ENCODE measurements at places on chromosomes 11 and 22. TPM values are rescaled to one million over a fixed set of nuclear protein-coding genes. Genes with fewer than 3 reads are reported as not detected.

SLC15A3 gene
- 2.0 TPM for total RNA-seq

PACSIN3 gene
- 14.5 TPM for total RNA-seq

LRRC4C gene
- total RNA-seq, result not detected

MTA2 gene
- total RNA-seq, result 230 TPM

SCO2 gene
- total RNA-seq, result 14.8 TPM

RIMBP3C gene
- total RNA-seq, result 0.34 TPM

MAP6 gene
- 0.54 TPM for total RNA-seq

OMP gene
- not detected for total RNA-seq

LRRC74B gene
- not detected for total RNA-seq

GRCh38 chr11:125418396-125418795 lies 77.7 kb downstream of the FEZ1 start:
- DNase-seq, result no peak
- H3K27me3 ChIP-seq, result no peaks in the 10 kb centered on the region
- H3K36me3 ChIP-seq, result no peaks in the 10 kb centered on the region
- H3K27ac ChIP-seq, result no peak overlapping the region
- H3K4me1 ChIP-seq, result no peaks in the 10 kb centered on the region

DNA sequence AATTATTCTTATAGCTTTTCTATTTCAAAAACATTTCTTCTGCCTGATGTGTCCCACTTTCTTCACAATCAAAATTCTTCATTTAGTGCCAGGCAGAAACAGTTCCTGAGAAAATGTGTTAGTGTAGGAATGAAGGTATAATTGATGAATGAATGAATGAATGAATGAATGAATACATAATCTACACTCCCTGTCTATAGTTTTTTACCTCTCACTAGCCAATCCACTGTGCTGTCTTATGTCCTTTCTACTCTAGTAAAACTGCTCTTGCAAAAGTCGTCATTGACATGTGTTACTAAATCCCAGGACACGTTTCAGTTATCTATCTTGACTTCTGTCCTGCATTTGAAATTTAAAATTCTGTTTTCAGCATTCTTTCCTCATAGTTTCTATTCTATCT lies 42.9 kb downstream of the CHORDC1 start:
- H3K4me1 ChIP-seq, result no peaks in the 10 kb centered on the region
- no peak overlapping the region for H3K27ac ChIP-seq
- H3K4me3 ChIP-seq, result no peak overlapping the region
- H3K36me3 ChIP-seq, result no peaks in the 10 kb centered on the region
- peaks cover 9% of the 10 kb centered on the region for H3K27me3 ChIP-seq

DNA sequence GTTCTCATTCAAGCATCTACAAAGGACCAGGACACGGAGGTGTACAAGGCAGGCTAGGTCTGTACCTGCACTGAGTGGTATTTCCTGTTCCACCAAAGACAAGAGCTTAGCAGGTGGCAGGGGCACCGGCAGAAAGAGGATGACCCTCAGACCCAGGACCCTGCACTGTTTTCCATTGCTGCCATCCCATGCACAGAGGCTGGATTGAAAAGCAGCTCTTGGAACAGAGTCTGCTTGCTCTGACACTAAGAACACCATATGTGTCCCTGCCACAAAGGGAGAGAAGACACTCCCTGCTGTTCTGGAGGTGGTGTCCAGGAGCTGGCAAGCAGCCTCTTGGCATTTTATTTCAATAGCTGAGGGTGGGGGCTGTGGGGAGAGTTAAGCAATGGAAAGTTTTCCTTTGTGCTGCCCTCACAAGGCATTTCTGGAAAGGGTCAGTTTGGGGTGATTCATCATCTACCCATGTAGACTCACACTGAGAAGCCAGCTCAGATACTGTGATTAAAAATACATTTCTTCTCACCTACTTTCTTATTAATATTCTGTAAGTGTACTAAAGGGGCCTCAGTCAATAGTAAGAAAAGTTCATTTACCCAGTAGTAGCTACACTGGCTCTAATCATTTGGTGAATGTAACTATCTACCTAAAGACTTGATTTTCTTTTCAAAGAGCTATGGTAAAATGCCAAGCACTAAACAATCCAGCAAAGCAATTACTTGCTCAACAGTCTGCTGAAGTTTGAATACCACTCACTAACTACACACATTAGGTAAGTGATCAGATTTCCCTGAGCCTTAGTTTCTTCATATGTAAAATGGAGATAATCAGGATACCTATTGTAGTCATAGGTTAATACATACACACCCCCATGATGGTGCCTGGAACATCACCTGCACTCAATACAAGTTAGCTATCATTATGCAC lies 55.2 kb downstream of the SLC1A2 start:
- peaks cover 12% of the 10 kb centered on the region for H3K27me3 ChIP-seq
- H3K4me1 ChIP-seq, result no peaks in the 10 kb centered on the region
- DNase-seq, result no peak
- no peak overlapping the region for H3K4me3 ChIP-seq
- peaks cover 2% of the 10 kb centered on the region for H3K36me3 ChIP-seq

GRCh38 chr22:33580310-33580709 lies 340.0 kb downstream of the LARGE1 start:
- H3K27ac ChIP-seq, result no peak overlapping the region
- no peaks in the 10 kb centered on the region for H3K27me3 ChIP-seq
- DNase-seq, result no peak
- no peaks in the 10 kb centered on the region for H3K36me3 ChIP-seq
- no peaks in the 10 kb centered on the region for H3K4me1 ChIP-seq

GRCh38 chr11:8671651-8672062 lies 10.8 kb downstream of the TRIM66 start:
- H3K36me3 ChIP-seq, result peaks cover 13% of the 10 kb centered on the region
- H3K27me3 ChIP-seq, result no peaks in the 10 kb centered on the region
- no peak overlapping the region for H3K4me3 ChIP-seq

GRCh38 chr22:40904101-40904500 lies 42.2 kb upstream of the DNAJB7 start:
- H3K27ac ChIP-seq, result no peak overlapping the region
- no peaks in the 10 kb centered on the region for H3K27me3 ChIP-seq
- H3K4me3 ChIP-seq, result no peak overlapping the region
- peaks cover 3% of the 10 kb centered on the region for H3K36me3 ChIP-seq
- peaks cover 4% of the 10 kb centered on the region for H3K4me1 ChIP-seq

DNA sequence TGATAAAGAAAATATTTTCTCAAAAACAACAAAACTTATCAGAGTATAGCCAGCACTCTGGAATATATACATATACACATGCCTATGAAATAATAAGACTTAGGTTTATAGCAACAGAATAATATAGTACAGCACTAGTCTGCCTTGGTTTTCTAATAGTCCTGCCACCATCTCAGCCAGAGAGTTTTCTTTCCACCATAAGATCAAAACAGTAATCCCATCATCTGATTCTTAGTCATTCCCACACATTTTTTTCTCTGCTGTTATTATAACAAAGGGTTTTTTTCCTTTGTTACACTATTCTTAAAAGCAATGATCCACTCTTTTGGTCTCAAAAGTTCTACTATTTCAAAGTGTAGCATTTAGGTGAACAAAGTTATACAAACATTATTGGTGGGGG lies 15.1 kb downstream of the MTMR2 start:
- DNase-seq, result no peak
- no peak overlapping the region for H3K4me3 ChIP-seq
- no peaks in the 10 kb centered on the region for H3K4me1 ChIP-seq
- no peak overlapping the region for H3K27ac ChIP-seq
- H3K36me3 ChIP-seq, result peaks cover 4% of the 10 kb centered on the region

- H3K4me1 ChIP-seq, result no peaks in the 10 kb centered on the region
- H3K27me3 ChIP-seq, result no peaks in the 10 kb centered on the region
- no peak overlapping the region for H3K4me3 ChIP-seq
- no peak overlapping the region for H3K27ac ChIP-seq
- H3K36me3 ChIP-seq, result no peaks in the 10 kb centered on the region
Observed at GRCh38 chr11:103450241-103450640, 341.0 kb downstream of the DYNC2H1 start.

DNA sequence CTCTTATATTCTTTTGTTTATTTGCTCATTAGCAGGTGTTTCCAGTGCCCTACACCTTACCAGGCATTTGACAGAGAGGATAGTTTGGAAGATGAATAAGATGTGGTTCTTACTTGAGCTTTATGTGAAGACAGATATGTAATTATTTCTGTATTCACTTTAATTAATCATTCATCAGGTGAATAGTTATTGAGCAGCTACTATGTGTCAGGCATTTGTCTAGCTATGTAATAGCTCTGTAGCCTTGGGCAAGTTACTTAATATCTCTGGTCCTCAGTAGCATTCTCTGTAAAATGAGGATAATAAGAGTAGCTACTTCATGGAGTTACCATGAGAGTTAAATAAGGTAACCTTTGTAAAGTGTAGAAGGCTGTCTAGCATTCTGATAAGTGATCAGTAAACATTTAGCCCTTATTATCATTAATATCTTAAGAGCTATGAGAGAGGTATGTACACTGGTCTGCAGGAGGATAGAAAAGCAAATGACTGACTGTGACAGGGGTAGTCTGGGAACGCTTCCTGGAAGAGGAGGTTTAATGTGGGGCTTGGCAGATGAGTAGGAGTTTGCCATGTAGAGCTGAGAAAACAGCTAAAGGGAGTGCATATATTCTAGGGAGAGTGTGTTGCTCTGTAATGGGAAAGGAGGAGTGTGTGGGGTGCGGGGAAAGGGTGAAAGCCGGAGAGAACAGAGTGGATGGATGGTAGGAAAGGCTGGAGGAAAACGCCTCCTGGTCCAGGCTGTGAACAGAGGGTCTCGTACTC lies 56.1 kb downstream of the MICAL2 start:
- peaks cover 69% of the 10 kb centered on the region for H3K4me1 ChIP-seq
- H3K4me3 ChIP-seq, result no peak overlapping the region
- H3K36me3 ChIP-seq, result peaks cover 52% of the 10 kb centered on the region
- H3K27me3 ChIP-seq, result no peaks in the 10 kb centered on the region
- peak overlapping the region; percentile 79 for H3K27ac ChIP-seq

DNA sequence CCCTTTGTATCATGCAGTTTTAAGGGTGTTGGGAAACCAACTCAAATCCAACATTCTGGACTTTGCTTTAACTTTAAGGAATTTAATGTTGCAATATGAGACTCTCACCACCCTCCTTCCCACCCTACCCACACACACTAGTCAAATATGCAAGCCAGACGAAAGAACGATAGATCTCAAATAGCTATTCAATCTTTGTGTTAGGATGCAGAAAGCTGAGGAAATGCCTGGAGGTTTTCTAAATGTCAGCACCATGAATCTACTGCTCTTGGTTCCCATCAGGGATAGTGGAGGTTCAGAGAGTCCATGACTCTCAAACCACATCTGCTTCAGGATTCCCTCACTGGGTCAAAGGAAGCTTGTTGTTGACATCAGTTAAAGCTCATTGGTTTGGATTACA lies 33.7 kb downstream of the EXPH5 start:
- no peak overlapping the region for H3K4me3 ChIP-seq
- H3K27me3 ChIP-seq, result peaks cover 2% of the 10 kb centered on the region
- no peak overlapping the region for H3K27ac ChIP-seq
- DNase-seq, result no peak

GRCh38 chr11:2256293-2256913 lies 14.0 kb downstream of the ASCL2 start:
- H3K27ac ChIP-seq, result no peak overlapping the region
- no peaks in the 10 kb centered on the region for H3K4me1 ChIP-seq
- H3K36me3 ChIP-seq, result no peaks in the 10 kb centered on the region
- DNase-seq, result no peak
- peaks cover 2% of the 10 kb centered on the region for H3K27me3 ChIP-seq

- H3K4me1 ChIP-seq, result peaks cover 12% of the 10 kb centered on the region
- DNase-seq, result no peak
- peaks cover 2% of the 10 kb centered on the region for H3K36me3 ChIP-seq
- peak overlapping the region; percentile 42 for H3K27ac ChIP-seq
- H3K4me3 ChIP-seq, result no peak overlapping the region
Observed at GRCh38 chr11:87299041-87299481, 261.3 kb downstream of the TMEM135 start.

- H3K27ac ChIP-seq, result no peak overlapping the region
- no peak overlapping the region for H3K4me3 ChIP-seq
- no peak for DNase-seq
- H3K27me3 ChIP-seq, result peaks cover 2% of the 10 kb centered on the region
- H3K4me1 ChIP-seq, result peaks cover 12% of the 10 kb centered on the region
- H3K36me3 ChIP-seq, result no peaks in the 10 kb centered on the region
Observed at GRCh38 chr11:45218705-45219104, 67.4 kb downstream of the SYT13 start.

- H3K27me3 ChIP-seq, result peaks cover 26% of the 10 kb centered on the region
- no peaks in the 10 kb centered on the region for H3K36me3 ChIP-seq
- DNase-seq, result no peak
- no peaks in the 10 kb centered on the region for H3K4me1 ChIP-seq
Observed at GRCh38 chr11:11640996-11641395, 19.2 kb upstream of the GALNT18 start.

- no peak for DNase-seq
- H3K36me3 ChIP-seq, result no peaks in the 10 kb centered on the region
- no peaks in the 10 kb centered on the region for H3K4me1 ChIP-seq
- no peak overlapping the region for H3K27ac ChIP-seq
Observed at GRCh38 chr11:130940706-130941105, 24.4 kb upstream of the SNX19 start.

DNA sequence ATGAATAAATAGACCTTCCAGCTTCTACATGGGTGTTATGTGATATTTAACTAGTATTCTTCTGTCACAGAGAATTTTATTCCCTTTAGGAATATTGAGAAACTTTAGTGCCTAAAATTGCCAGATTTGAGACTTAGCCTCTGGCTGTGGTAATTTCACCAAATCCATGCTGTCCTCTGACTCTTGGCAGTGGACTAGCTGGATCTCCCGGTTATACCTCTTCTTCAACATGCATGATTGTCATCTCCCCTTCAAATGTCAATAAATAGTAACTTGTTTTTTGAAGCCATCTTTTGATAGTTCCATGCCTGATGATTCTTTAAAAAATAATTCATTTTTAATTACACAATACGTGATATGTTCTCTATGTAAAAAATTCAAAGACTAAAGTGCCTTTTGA lies 8.4 kb downstream of the AQP11 start:
- H3K27me3 ChIP-seq, result no peaks in the 10 kb centered on the region
- H3K27ac ChIP-seq, result no peak overlapping the region
- no peaks in the 10 kb centered on the region for H3K4me1 ChIP-seq
- no peak overlapping the region for H3K4me3 ChIP-seq
- no peaks in the 10 kb centered on the region for H3K36me3 ChIP-seq

GRCh38 chr22:24319451-24319850 lies 48.8 kb downstream of the SPECC1L start:
- no peaks in the 10 kb centered on the region for H3K27me3 ChIP-seq
- no peak overlapping the region for H3K4me3 ChIP-seq
- peaks cover 20% of the 10 kb centered on the region for H3K4me1 ChIP-seq

- DNase-seq, result no peak
- no peak overlapping the region for H3K4me3 ChIP-seq
- H3K36me3 ChIP-seq, result no peaks in the 10 kb centered on the region
- no peak overlapping the region for H3K27ac ChIP-seq
Observed at GRCh38 chr11:134667175-134667500, 255.1 kb upstream of the B3GAT1 start.

- no peaks in the 10 kb centered on the region for H3K27me3 ChIP-seq
- no peak overlapping the region for H3K4me3 ChIP-seq
- no peak overlapping the region for H3K27ac ChIP-seq
- H3K4me1 ChIP-seq, result no peaks in the 10 kb centered on the region
- no peaks in the 10 kb centered on the region for H3K36me3 ChIP-seq
Observed at GRCh38 chr11:101456812-101457211, 127.0 kb downstream of the TRPC6 start.

DNA sequence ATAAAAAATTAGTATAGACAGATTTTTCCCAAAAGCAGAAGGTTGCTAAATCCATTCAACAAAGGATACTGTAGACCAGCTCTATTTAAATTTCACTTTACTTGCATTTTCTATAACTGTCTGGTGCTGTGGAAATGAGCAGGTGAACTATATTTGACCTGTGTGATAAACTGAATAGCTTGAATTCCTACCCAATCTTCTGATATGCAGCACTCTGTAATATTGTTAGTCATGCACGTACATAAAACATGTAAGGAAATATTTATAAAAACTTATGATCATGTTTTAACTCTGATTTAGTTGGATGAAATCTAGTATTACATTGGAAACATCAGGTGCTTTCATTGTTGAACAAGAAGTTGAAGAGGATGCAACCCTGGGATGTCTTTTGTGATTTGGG lies 213.6 kb downstream of the DBX1 start:
- peaks cover 4% of the 10 kb centered on the region for H3K4me1 ChIP-seq
- H3K27ac ChIP-seq, result no peak overlapping the region
- H3K36me3 ChIP-seq, result no peaks in the 10 kb centered on the region
- no peak for DNase-seq
